ENCODE measurements at places on chromosomes 4 and X.

GRCh38 chrX:15748841-15749240, 10.8 kb downstream of the CA5B start:
- DNase-seq: no peak

- no peak for DNase-seq
These were observed 20.6 kb downstream of the PAGE1 start for GRCh38 chrX:49675075-49675719.

GRCh38 chr4:41787931-41788330, 39.4 kb upstream of the PHOX2B start:
- no peak for DNase-seq

DNA sequence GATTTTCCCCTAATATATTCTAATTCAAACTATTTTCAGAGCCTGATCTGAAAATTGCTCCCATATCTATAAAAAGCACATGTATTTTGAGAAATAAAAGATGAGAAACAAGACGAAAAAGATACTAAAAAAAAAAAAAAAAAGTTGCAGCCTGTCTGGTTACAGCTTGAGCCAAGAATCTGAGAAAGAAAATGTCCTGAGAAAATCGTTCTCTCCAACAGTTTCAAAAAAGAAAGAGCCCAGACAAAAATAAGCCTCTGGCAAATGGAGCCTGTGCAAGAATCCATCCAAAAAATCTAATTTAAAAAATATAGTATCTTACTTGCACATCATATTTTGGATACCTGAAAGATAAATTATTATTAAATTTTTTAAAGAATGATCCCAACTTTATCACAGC, 163.0 kb upstream of the TBL1X start:
- DNase-seq: no peak

DNA sequence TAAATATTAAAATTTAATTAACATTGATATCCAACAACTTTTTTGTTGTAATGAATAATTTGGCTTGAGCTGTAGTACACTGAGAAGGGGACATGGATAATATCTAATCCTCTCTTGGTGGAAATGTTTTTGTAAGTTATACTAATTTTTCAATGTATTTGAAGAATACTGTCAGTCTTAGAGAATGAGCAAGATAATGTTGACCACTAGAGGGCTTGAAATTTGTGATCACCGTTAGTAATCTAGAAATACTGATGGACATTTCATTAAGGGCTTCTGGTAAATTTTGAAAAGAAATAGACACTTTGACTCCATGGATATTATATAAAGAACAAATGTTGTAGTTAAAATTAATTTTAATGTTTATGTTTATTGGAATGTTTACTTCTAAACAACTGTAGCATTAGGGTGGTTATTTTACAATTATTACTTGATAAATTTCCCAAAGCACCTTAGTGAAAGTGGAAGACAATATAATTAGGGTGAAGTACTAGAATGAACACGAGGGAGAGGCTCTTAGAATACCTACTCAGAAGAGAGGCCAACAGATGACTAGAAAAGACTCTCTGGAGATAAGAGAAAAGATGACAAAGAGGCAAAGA, 20.0 kb upstream of the CAMK2D start:
- peak; percentile 65 for DNase-seq

DNA sequence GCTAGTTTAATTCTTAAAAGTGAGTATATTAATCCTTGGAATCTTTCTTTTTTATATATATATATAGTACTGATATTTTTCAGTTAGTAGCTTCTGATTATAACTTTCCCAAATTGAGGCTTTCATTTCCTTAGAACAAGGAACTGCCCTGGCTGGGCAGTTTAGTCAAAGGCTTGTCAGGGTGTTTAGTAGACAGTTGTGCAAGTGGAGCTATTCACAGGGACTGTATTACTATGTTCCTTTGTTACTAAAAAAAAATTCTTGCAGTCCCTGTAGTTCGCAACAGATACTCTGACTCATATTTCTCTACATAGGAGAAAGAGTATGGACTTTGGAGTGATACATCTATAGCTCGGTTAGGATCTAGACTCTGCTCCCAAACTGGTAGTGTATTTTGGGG, 20.8 kb downstream of the USO1 start:
- DNase-seq: no peak

GRCh38 chr4:5050520-5051277, 581 bp upstream of the STK32B start:
- DNase-seq: peak; percentile 62

DNA sequence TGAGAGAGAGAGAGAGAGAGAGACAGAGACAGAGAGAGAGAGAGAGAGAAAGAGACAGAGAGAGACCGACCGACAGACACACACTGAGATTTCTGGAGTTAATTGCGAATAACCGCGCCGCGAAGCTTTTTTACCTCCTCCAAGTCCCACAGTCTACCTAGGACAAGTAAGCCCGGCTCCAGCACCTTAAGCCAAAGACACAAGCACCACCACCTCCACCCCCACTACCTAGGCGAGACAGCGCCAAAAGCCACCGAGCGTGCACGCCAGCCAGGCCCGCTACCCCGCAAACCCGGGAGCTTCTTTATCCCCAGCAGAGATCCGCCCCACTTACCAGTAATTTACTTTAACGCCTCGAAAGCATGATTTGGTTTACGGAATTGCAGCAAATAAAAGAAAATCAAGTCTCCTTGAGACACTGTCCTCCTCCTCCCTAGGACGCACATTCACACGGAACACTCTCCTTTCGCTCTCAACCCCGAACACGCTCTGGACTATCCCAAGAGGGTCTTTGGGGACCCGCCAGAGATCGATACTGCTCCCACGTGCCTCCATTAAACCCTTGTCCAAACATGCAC, 649.6 kb upstream of the DIPK2B start:
- no peak for DNase-seq

DNA sequence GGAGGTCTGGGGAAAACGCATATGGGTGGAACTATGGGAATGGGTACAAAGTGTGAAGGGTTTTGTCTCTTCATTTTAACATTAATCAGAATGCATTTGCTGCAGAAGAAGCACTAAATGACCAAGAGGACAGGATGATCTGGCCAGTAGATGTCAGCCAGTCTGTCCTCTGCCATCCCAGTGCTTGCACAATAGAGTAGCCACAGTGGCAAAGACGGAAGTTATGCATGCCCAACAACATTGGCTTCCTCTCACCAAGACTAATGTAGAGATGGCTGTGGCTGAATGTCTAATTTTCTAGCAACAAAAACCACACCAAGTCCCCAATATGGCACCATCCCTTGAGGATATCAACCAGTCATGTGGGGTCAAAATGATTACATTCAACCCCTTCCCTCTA, 45.0 kb upstream of the ARHGEF6 start:
- no peak for DNase-seq

DNA sequence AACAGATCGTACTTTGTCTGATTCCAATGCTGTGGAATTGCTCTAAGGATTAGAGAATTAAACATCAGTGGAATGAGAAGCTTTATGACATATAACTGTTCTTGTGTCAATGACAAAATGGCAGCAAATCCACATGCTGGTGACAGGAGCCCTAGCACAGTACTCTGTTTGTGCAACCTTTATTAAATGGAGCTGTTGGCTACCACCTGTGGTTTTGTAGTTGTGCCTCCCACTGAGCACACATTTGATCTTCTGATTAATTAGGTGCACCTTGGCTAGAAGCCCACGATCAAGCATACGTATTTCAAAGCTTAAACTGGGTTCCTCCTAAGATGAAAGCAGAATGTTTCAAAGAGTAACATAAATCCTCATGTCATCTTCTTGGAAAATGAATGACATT, 394.0 kb upstream of the IGFBP7 start:
- no peak for DNase-seq

- DNase-seq: no peak
These were observed 5.4 kb upstream of the GTPBP6 start for GRCh38 chrX:323721-324628.

DNA sequence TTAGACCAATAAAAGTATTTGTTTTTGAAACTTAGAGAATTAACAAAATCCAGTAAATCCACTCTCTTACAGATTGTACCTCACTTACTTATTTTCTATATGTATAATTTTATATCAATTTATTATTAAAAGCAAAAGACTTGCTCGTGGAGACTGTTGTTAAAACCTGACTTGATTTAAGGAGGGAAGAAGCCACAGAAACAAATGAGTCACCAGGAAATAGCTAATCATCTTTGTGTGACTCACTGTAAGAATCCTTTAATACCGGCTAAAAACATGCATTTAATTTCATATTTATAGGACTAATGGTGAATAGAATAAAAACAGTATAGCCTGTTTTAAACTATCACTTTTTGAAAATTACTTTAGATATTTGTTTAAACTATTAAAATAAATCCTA, 29.9 kb upstream of the UBE2NL start:
- DNase-seq: no peak

- no peak for DNase-seq
These were observed 75.9 kb downstream of the HCCS start for GRCh38 chrX:11187001-11187400.

DNA sequence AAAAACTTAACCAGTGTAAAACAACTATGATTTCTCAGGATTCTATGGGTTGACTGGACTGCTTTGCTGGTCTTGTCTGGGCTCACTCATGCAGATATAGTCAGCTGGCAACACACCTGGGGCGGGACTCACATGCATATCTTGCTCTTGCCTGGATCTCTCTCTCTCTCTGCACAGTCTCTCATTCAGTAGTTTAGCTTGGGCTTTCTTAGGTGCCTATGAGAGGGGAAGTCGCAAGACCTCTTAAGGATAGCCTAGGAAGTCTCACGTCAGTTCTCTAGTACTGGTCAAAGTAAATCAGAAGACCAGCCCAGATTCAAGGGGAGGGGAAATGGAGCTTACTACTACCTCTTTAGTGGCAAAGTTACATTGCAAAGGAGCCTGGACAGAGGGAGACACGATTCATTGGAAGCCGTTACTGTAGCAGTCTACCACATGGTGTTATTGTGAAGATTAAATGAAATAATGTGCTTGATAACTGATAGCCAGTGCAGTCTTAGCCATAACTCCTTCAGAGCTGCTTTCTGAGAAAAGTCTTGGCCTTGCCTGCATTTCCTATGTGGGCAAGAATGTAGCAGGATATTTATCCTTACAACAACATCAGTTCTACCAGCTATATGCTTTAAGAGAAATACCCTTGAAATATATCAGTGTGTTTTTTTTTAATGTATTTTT, 2.1 kb downstream of the COPS4 start:
- DNase-seq: no peak

DNA sequence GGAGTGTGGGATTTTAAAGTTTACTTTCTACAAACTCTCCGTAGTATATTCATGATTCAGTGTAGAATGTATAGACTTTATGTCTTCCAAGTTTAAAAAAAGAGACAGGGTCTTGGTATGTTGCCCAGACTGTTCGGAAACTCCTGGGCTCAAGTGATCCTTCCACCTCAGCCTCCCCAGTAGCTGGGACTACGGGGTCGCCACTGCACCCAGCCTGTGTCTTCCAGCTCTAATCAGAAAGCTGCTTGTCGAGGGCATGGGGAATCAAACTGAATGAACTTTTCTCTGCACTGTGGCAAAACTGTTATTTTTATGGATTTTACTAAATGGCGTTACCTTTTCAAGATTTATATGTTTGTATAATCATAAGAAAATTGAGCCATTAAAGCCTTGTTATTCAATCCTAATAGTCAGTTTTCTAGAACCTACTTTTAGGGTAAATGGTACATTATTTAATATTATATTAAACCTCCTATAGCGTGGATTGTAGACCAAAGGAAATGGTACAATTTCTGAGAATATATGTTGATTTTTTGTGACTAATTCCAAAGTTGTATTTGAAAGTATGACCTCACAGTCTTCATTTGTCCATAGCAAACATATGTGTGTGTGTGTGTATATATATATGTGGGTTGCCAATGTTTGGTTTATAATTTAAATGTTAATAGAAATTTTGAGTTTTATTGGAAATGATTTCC, 1.1 kb downstream of the BLOC1S4 start:
- no peak for DNase-seq

DNA sequence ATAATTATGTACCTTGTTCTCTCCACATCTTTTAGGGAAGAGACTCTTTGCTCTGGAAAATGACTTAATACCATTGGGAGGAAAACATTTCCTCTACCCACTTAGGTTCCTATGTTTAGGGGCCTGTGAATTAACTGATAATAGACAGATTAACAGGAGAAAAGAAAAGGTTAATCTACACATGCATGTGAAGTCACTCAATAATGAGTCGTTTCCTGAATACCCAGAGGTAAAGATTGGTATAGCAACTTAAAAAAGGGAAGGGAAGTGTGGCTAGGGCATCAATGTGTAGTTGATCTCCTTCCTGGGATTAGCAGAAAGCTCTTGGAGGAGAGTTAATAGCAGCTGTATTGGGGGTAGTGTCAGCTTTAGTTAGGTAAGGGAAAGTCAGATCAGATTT, 419.5 kb upstream of the ATOH1 start:
- no peak for DNase-seq

- DNase-seq: no peak
These were observed 114.9 kb downstream of the EFHC2 start for GRCh38 chrX:44228621-44229020.

DNA sequence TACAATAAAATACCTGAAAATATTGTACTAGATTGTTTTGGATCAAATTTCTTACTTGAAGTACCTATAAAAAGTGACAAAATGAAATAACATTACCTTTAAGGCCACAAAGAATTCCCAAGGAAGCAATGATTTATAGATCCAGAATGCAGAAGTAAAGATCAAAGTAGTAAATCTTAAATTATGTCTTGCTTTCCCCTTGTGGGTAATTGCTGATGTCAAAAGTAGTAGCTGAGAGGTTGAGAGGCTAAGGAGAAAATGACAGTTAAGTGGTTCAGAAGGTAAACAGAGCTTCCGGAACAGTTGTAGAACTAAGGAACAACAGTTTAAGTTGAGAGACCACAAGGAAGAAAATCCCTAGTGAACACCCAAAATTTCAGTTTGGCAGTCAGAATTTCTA, 358.3 kb downstream of the GABRG1 start:
- DNase-seq: no peak

DNA sequence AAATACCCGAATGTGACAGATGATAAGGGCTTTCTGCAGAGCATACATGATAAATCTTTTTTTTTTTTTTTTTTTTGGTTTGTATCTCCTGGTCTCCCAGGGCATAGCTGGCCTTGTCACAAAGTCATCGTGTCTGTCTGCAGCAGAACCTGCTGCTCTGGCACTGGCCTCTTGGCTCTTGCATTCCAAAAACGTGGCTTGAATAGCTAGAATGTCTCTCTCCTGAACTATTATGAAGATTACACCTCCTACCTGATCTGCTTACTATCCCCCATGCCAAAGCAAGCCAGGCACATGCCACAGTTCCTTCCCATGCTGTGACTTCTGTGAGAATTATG, 50.4 kb upstream of the SCRG1 start:
- no peak for DNase-seq

- DNase-seq: no peak
These were observed 123.7 kb downstream of the AFAP1 start for GRCh38 chr4:7815981-7816380.

GRCh38 chr4:73533515-73534422, 52.2 kb downstream of the AFM start:
- DNase-seq: no peak
